SK-N-DZ (cell line): ENCODE measurements at places on chromosomes 2 and 18.

DNA sequence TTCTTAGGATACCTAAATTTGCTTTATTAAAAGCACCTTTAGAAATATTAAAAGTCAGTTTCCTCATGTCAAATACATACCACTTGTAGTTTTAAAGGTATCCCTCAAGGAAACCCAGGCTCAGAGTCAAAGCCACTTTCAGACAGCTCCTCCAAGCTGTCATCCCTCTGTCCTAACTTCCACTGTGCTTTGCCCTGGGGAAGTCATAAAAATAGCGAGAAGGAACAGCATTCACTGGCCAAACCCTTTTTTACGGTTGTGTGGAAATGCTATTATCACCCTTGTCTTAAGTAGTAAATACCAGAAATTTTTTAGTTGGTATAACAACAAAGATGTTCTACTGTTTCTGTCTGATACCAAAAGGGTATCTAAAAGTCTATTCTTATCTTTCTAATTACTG, 680.5 kb downstream of the ZEB2 start:
- DNase-seq, result no peak

DNA sequence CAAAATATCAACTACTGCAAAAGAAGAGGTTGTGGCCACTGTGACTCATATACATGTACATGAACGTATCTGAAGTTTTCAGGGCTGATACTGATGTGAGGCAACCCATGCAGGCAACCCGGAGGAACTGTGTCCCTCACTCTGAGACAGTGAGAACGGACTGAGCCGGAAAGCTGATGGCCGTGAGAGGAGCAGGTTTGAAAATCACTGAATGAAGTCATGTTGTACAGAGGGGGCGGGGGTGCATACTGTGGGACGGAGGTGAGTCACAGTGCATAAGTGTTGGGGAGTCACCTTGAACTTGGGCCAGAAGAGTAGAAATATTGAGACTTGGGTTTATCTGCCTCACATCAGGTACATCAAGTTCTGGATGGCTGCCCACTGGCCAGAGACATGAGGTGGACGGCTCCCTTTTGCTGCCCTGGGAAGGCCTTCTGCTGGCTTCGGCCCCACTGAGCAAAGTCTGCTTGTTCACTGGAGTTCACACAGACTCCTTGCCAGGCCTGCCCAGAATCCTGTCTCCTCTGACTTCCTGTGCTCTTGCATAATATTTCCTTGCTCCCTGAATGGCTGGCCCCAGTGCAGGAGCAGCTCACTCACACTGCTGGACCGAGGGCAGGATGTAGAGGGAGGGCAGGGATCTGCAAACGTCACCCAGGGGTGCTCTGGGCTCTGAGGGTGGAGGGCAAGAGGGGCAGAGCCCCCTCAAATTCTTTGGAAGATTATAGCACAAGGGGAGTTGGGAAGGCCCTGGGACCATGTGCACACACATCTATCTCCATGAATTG, 18.1 kb downstream of the EPAS1 start:
- DNase-seq, result no peak

- DNase-seq, result no peak
These were observed 24.2 kb downstream of the CTIF start for GRCh38 chr18:48563027-48563426.

DNA sequence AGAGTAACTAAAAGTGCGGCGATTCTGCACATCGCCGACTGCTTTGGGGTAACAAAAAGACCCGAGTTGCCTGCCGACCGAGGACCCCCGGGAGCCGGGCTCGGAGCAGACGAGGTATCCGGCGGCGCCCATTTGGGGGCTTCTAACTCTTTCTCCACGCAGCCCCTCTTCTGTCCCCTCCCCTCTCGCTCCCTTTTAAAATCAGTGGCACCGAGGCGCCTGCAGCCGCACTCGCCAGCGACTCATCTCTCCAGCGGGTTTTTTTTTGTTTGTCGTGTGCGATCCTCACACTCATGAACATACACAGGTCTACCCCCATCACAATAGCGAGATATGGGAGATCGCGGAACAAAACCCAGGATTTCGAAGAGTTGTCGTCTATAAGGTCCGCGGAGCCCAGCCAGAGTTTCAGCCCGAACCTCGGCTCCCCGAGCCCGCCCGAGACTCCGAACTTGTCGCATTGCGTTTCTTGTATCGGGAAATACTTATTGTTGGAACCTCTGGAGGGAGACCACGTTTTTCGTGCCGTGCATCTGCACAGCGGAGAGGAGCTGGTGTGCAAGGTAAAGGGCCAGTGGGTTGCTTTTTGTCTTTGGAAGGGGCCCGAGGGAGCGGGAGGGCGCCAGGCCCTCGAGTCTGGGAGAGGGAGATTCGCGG, 1.4 kb downstream of the TRIB2 start:
- peak; percentile 54 for DNase-seq

DNA sequence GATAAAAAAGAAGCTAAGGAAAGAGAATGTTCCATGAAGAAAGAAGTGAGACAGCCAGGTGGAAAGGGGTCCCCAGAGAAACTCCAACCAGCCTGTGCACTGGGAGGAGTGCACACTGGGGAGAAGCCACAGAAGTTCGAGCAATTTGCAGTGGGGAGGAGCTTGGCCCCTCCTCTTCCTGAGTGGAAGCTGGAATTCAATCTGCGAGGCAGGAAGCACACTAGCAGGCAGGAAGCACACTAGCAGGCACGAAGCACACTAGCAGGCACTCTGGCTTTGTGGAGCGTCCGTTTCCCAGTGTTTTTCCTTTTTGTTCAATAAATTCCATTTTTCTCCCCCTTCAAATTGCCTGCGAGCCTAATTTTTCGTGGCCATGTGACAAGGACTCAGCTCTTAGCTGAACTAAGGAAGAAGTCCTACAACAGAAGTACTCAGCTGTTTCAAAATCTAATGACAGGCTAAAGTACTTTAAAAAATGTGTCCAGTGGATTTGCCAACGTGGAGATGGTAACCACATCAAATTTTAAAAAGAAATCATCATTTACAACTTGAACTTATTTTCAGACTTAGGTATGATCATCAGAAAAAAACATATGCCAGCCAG, 21.4 kb upstream of the SPIRE1 start:
- no peak for DNase-seq

GRCh38 chr2:219634171-219634940, 6.9 kb downstream of the SLC4A3 start:
- DNase-seq, result no peak
